ENCODE measurements at places on chromosomes 7 and 10.

DNA sequence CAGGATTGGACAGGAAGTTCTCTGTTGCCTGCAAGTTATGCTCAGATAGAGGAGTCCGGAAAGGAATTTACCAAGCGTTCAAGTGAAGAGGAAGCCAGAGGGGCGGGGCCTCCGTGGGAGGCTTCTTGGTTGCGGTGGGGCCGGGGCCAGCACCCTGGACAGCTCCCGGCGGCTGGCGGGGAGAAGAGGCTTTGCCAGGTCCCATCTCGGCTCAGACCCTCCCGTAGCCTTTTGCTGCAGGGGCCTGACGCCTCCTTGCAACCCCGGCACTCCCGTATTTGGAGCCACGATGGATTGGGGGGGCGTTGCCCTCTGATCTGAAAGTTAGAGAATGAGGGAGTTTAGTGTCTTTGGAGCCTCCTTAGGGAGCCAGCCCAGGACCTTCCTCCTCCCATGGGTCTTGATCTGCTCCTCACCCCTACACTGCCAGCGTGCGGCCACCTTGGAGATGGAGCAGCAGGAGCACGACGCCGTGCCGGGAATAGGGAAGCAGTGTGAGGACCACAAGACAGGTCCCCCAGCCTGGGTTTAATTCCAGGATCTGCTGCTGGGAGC is 3.1 kb upstream of the SLC18A3 start:
- peak; percentile 21 for DNase-seq

- no peak for DNase-seq
Observed at GRCh38 chr7:127594490-127594889, 954 bp downstream of the FSCN3 start.

- DNase-seq, result no peak
Observed at GRCh38 chr10:120538091-120538490, 81.1 kb downstream of the PLPP4 start.

GRCh38 chr10:93413252-93413689 is 68.9 kb downstream of the MYOF start:
- no peak for DNase-seq

GRCh38 chr10:12719365-12719764 is 282.1 kb downstream of the CCDC3 start:
- no peak for DNase-seq

- no peak for DNase-seq
Observed at GRCh38 chr7:94324380-94325121, 70.1 kb upstream of the COL1A2 start.

Measured in hippocampal formation (tissue), 2 donors.